ENCODE measurements at places on chromosomes 6 and 20.

DNA sequence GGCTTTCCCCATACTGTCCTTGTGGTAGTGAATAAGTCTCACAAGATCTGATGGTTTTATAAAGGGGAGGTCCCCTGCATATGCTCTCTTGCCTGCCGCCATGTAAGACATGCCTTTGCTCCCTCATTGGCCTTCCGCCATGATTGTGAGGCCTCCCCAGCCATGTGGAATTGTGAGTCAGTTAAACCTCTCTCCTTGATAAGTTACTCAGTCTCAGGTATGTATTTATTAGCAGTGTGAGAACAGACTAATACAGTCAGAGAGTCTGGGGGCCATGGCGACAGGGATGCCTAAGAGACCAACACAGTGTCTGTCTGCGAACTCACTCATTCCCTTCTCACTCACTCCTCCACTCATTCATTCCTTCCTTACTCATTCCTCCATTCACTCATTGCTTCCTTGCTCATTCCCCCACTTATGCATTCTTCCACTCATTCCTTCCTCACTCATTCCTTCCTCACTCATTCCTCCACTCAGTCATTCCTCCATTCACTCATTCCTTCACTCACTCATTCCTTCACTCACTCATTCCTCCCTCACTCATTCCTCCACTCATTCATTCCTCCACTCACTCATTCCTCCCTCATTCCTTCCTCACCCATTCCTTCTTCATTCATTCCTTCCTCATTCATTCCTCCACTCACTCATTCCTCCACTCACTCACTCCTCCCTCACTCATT lies 137.5 kb upstream of the AGPAT4 start:
- peak; percentile 61 for DNase-seq

GRCh38 chr6:156559162-156559690 lies 218.0 kb upstream of the ARID1B start:
- DNase-seq = no peak

- DNase-seq = no peak
These were observed 52.6 kb upstream of the CCDC167 start for GRCh38 chr6:37552267-37552666.

DNA sequence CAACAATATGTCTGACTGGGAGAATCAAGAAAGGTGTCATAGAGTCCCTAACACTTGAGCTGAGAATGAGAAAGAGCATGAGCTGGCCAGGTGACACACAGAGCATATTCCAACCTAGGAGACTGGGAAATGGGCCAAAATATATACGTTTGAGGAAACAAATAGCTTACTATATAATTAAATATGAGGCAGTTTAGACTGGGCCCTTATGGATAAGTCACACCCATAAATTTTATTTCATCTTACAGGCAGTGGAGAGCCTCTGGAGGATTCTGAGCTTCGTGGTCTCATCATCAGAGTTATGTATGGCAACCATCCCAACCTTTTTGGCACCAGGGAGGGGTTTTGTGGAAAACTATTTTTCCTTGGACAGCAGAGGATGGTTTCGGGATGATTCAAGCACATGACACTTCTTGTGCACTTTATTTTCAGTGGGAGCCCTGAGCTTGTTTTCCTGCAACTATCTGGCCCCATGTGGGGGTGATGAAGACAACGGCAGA lies 12.9 kb upstream of the NQO2 start:
- DNase-seq = peak; percentile 73

- DNase-seq = peak; percentile 35
These were observed 207.2 kb upstream of the STXBP5 start for GRCh38 chr6:146997062-146997461.

GRCh38 chr6:81451787-81452186 lies 300.7 kb downstream of the TENT5A start:
- DNase-seq = peak; percentile 43

GRCh38 chr6:84448331-84448730 lies 220.9 kb upstream of the CEP162 start:
- DNase-seq = no peak

GRCh38 chr6:357261-357790 lies 34.2 kb upstream of the IRF4 start:
- DNase-seq = no peak
